EH (cell line): ENCODE measurements at places on chromosomes 16 and 17.
A peak's percentile ranks its signal among the peaks of the same experiment; 100 is the strongest.

GRCh38 chr17:76331083-76331482 lies 22.6 kb downstream of the PRPSAP1 start:
- no peak for DNase-seq

GRCh38 chr17:45936610-45937009 lies 42.3 kb downstream of the MAPT start:
- no peak for DNase-seq

DNA sequence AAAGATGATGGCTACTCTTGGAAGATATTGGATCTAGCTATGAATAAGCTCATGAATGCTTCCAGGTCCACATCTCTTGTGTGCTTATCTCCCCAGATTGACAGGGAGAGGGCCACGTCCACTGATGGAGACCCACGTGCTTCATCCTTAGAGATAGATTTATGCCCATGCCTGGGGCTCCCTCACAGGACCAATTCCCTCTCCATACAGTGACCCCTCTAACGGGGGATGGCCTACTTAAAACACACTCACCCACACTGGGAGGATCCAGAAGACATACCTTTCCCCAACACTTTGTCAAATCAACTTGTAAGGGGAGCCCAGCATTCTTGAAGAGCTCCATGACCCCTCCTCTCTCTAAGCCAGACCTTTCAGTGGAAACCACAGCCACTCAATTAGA lies 169.7 kb upstream of the CDH5 start:
- no peak for DNase-seq

DNA sequence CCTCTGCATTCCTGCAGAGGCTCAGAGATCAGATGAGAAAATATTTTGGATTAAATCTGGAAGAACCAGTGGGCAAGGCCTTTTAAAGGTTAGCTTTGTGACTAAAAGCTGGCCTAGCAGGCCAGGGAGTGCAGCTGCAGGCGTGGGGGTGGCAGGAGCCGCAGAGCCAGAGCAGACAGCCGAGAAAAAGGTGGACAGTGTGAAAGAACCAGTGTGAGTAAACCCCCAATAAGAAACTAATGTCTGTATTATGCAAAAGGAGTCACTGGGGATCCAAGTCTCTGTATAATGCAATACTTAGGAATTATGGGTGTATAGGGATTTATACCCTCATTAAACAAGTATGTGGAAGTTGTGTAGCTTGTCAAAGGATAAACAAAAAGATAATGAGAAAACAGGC lies 21.4 kb upstream of the SPACA3 start:
- DNase-seq, result peak; percentile 16

GRCh38 chr16:56932721-56933619 lies 1.0 kb downstream of the HERPUD1 start:
- peak; percentile 77 for DNase-seq

- peak; percentile 39 for DNase-seq
These were observed 143.2 kb upstream of the CDH5 start for GRCh38 chr16:66223176-66223780.

DNA sequence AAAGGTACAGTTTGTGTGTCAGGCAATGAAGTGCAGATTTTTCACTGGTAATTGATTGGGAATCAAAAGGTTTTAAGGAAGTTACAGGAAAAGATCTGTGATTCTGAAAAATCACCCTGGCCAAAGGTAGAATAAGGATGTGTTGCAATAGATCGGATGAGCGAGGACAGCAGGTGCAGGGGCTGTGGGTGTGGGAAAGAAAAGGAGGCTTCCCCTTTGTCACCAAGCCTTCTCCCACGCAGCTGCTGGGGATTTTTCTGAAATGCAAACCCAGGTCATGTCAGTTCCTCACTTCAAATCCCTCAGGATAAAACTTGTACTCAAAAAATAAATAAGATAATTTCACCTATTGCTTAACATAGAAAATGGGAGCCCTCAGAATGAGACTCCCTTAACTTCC lies 47.9 kb upstream of the ARHGAP17 start:
- DNase-seq, result no peak

GRCh38 chr16:57630931-57631845 lies 2.8 kb downstream of the ADGRG1 start:
- no peak for DNase-seq

DNA sequence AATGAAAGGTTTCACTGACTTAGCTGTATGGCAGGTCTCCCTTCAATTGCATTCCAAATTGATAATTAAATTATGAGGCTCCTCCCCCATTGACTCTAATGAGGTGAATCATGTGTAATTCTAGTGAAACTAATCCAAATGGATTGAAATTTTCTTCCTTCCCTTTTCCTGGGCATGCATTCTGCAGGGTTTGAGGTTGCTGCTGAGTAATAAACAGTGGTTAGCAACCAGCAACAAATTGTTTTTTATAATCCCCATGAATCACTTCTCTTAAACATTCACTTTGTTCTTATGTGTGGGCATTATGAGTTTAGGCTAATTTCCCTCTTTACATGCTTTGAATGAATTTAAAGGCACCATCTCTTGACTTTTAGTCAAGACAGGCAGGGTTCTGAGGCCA lies 43.4 kb downstream of the MYOCD start:
- peak; percentile 69 for DNase-seq

- no peak for DNase-seq
These were observed 136.1 kb downstream of the TMEM132E start for GRCh38 chr17:34715504-34715903.

DNA sequence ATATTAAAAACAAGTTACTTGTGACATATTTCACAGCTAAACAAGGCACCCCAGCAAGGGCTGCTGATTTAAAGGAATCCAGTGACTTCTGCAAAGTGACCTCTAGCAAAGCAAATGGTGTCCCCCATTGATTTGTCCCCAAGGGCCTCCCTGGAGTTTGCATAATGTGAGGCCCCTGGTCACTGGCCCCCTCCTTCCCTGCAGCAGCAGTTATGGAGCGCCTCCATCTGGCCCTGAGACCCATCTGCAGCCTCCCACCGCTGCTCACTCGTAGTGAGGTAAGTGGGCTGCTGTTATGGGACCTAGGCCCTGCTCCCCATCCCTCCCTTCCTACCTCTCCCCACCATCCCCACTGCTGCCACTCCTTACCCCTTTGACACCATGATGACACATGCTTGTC lies 19.6 kb upstream of the EEF2K start:
- no peak for DNase-seq

DNA sequence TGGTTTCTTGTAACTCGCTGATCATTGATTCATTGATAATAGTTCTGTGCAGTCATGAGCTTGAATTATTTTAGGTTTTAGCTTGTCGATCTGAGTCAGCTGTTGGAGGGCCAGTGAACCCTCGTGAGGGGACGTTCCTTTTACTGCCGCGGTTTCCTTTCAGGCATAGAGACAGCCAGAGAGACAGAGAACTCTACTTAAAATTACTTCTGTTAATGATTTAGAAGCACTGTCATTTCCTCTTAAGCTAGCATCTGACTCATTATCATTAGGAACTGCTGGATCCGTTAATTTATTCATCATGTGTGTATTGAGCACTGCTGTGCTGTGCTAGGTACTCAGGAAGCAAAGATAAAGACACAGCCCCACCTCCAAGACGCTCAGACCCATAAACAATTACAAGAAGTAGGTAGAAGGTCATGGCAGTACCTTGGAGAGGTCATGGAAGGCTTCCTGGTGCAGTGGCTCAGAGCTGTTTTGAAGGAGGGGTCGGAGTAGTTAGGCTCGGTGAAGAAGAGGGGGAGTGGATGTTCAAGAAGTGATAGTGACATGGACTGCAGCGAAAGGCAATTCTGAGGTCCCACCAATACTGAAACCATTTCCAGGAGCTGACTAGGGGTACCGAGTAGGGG lies 3.3 kb downstream of the PGS1 start:
- peak; percentile 50 for DNase-seq

DNA sequence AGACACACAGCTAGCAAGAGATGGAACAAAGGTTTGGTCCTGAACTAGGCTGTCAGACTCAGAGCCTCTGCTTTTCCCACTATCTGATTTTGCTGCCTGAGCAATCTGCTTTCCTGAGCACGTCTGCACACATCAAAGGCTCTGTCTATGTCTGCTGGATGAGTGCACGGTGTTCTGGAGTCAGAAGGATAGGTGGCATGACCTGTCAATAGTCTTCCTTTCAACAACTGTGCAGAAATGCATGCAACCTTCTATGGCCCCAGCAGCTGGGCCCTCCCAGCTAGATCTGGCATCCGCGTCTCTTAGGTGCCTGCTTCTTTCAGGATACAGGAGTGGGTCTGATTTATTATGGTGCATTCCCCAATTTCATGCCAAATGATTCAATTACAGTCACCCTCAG lies 138.3 kb downstream of the UTP18 start:
- no peak for DNase-seq

GRCh38 chr17:37698911-37699255 lies 46.0 kb downstream of the HNF1B start:
- DNase-seq, result no peak

GRCh38 chr16:15811481-15812400 lies 45.1 kb downstream of the MYH11 start:
- DNase-seq, result peak; percentile 99

GRCh38 chr17:41837761-41838538 lies at the start of gene KLHL10:
KLHL10 (plus strand) TSS chr17:41837825; CDS start chr17:41837933, 108 bp downstream.
- no peak for DNase-seq

DNA sequence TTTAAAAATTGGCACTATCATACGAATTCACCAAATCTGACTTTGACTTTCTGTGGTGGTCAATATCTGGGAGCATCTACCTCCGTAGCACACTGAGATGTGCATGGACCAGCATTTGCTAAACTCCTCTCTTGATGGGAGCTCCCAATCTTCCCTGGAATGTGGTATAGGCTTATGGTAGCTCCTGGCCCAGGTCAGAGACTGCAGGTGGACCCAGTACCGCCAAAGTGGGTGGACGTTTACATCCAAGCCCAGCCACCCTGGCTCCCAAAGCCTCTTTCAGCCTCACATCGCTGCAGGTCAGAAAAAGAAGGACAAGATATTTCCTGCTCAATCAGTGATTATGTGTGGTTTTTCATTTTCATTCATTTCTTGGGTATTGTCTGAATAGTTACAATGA lies 43.1 kb upstream of the NKD1 start:
- DNase-seq, result no peak

- peak; percentile 79 for DNase-seq
These were observed 14.8 kb downstream of the PDP2 start for GRCh38 chr16:66894948-66895688.

DNA sequence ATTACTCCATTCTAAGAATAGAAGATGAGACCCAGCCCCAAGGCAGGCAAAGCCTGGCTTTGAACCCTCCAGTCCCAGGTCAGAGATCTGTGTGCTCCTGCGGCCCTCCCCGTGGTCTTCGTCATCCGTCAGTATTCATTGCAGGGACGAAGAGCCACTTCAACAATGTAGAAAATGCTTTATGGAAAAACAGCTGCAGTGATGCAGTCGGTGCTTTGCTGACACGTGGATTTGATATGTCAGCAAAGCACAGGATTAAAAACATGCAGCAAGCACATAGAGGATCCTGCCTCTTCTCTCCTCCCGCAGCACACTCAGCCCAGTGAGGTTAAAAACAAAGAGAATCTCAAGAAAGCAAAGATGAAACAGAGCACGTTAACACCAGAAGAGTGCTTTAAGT lies 117.1 kb upstream of the AXIN2 start:
- DNase-seq, result peak; percentile 54

GRCh38 chr17:3890878-3891219 lies 2.0 kb downstream of the CAMKK1 start:
- no peak for DNase-seq

GRCh38 chr17:49157784-49158183 lies 25.2 kb downstream of the B4GALNT2 start:
- DNase-seq, result peak; percentile 43

DNA sequence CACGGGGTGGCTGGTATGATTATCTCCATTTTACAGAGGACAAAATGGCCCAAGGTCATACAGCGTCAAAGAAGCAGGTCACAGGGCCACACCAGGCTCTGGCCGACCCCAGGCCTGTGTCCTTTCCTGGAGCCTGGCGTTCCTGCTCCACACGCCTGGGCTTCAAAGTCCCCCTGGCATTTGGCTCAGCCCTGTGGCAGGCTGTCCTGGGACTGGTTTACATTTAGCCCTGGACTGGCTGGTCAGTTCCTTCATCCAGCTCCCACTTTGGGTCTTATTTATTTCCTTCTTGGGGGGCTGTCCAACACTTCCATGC lies 15.3 kb downstream of the TBX2 start:
- DNase-seq, result no peak

GRCh38 chr17:83071365-83071764 lies 8.0 kb upstream of the METRNL start:
- DNase-seq, result no peak

DNA sequence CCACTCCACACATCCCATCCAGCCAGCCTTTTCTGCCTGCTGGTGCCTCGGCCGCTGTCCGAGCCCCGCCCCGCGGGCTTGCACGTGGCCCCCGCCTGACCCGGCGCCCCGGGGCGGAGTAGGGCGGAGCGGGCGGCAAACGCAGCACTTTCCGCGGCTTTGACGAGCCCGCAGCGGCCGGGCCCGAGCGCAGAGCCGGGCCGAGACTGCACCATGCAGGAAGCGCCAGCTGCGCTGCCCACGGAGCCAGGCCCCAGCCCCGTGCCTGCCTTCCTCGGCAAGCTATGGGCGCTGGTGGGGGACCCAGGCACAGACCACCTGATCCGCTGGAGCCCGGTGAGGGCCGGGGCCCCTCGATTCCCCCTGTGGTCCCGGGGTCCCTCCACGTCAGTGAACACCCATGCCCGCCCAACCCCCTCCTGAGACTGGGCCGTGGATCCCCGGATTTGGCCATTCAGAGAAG lies at the start of gene HSF4:
HSF4 (plus strand) TSS at position 147 of the 463 bp plus-strand sequence; CDS start at position 214, 67 bp downstream.
- peak; percentile 46 for DNase-seq

GRCh38 chr16:9033125-9033830 lies 58.2 kb upstream of the HAPSTR1 start:
- peak; percentile 72 for DNase-seq

GRCh38 chr16:51763072-51763661 lies 612.1 kb upstream of the SALL1 start:
- DNase-seq, result no peak

DNA sequence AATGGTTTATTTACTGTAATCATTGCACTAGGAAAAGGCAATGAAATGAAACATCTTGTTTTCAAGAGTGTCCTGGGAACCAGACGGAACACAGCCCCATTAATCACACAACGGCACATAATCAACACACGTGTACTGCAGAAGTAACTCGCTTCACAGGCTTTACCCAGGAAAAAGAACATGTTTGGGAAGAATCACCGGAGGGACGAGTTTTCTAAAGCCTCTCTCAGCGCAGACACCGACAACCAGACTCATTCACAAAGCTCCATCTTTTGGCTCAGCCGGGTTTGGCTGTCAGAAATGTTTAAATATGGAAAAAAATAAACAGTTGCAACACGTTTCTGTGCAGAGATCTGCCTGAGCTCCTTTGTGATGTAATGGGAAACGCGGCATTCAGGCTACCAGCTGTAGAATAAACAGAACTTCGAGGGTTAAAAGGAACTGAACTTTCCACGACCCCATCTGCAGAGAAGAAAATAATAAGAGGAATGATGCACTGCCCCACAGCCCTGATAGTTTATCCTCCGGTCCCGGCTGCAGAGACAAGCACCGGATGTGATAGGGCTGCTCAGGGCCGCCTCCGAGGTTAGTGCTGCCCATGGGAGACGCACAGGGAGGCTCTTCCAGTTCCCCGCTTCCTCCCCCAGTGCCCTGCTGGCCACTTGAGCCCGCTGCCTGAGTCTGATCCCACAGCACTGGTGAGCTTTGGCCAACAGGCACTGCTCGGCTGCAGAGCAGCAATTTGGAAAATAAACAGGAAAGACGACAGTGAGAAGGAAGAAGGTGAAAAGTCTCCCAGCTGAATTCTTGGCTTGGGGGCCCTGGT lies 119.8 kb downstream of the HIC1 start:
- peak; percentile 99 for DNase-seq
